ENCODE measurements at places on chromosomes 6 and 20.
A peak's percentile ranks its signal among the peaks of the same experiment; 100 is the strongest.

GRCh38 chr6:36230371-36230770 is 33.8 kb downstream of the BRPF3 start:
- no peak for DNase-seq

DNA sequence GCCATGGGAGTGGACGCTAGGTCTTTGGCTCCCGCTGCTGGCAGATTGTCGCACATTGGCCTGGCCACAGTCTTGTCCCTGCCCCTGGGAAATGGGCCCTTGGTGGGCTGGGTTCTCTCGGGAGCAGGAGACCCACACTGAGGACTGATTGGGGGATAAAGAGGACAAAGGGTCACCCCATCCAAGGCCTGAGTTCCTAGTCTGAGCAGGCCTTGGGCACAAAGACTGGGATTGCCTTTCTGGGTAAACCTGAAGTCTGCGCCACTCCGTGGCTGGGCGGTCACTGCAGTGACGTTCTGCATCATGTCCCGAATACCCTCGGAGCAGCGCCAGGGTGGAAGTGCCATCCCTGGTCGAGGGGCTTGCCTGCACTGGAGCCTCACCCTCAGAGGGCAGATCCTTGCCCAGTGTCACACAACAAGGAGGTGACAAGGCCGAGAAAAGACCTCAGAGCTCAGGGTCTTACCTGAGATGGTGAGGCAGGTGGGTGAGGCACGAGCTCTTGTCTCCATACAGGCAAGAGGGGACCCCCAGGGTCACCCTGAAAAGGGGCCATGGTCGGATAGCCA is 36.1 kb upstream of the ZBP1 start:
- DNase-seq: no peak

- no peak for DNase-seq
Measured at GRCh38 chr20:48906221-48906877, 15.2 kb upstream of the ARFGEF2 start.

DNA sequence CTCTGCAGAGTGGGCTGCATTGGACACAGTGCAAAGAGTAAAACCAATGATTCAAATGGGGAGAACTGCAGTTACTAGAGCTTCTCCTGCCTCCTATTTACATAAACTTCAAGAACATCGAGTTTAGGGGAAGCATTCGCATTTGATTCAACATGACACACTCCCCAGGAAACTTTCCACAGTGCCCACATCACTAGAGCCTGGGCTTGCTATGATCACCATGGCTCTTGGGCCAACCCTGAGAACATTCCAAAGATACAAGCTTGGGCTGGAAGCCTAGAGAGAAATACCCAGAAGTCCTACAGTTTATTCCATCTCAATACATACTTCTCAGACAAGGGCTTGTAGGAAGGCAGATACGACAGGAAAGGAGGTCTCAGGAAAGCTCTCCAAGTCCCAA is 337.9 kb downstream of the CD83 start:
- DNase-seq: no peak

DNA sequence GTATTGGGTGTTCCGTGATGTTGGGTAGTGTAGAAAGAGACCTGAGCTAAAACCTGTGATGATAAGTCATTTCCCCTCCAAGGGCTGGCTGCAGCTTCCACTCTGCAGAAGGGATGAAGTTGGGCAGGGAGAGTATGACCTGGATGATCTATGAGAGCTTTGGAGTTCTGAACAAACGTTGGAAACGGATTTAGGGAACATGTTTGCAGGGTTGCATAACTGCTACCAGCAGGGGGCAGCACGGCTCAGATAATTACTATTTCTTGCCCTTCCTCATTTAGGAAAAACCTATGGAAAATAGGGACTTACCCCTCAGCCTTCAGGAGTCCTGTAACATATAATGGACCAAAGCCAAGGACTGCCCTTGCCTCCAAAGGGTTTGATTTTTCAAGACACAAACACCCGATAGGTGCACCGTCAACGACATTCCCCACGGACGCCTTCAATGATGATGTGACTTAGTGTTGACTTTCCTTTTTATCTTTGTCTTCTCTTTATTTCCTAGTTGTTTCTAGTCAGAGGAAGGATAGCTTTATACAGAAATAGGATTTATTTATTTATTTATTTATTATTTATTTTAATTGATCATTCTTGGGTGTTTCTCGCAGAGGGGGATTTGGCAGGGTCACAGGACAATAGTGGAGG is 164.9 kb upstream of the SASH1 start:
- DNase-seq: peak; percentile 34

DNA sequence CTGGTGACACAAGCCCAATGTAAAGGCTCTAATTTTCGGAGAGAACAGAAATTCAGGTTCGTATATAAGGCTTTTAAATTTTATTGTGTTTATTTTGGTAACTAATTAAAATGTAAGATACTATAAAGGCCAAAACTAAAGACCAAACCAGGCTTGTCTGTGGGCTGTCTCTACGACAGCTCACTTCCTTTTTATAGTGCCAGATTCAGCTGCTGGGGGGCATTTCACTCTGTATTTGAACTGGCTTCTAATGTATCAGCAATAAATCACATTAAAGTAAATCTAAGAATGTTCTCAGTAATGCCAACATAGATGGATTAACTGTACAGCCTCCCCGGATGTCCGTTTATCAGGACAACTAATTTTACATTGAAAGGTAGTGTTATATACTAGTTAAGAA is 31.1 kb upstream of the STXBP5 start:
- no peak for DNase-seq

GRCh38 chr6:27505209-27506027 is 32.5 kb upstream of the ZNF184 start:
- peak; percentile 93 for DNase-seq

DNA sequence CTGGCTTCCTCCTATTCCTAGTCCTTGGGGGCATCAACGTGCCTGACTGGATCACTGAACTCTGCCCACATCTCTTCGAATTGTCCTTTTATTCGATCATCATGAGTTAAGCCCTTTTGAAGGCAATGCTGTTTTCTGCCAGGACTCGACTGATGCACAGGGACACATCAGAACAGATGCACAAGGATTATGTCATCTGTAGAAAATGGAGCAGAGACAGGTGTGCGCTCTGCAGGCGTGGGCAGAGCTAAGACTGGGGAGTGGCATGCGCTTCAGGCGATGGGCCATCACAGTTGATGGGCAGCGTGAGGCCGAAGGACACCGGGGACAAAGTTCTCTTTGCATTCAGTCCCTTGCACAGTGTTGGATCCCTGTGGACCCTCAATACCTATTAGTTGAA is 13.1 kb downstream of the GABRR1 start:
- no peak for DNase-seq

DNA sequence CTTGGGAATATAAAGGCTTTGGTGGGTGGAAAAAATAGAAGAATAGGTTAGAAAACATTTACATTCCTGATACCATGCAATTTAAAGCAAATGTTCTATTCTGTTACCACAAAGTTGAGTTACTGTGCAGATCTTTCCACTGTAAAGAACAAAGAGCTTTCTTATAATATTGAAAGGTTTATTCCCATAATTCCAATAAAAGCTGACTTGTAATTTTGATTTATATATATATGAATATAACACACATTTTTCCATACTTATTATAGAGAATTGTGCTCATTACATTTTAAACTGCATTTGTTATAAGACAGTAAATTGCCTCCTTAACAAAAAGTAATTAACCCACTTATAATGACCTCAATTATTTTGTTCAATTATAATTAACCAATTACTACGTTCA is 135.9 kb downstream of the RNASET2 start:
- no peak for DNase-seq

DNA sequence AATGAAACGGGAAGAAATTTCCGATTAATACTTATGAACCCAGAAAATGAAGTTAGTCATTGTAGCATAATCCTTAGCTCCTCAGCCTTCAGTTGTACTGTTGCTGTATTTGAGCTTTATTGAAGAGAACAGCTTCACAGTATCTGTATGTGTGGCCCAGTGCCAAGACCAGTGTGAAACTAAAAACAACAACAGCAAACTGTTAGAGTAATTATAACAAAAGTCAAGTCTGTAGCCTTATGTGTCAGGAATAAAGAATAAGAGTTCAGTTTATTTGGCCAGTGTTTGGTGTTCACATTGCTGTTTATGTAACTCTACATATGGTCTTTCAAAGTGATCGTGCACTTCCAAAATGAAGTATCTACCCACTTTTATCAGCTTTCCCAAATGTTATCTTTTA is 70.9 kb downstream of the ARID1B start:
- DNase-seq: no peak

GRCh38 chr20:38985060-38985459 is 22.9 kb downstream of the DHX35 start:
- DNase-seq: no peak

DNA sequence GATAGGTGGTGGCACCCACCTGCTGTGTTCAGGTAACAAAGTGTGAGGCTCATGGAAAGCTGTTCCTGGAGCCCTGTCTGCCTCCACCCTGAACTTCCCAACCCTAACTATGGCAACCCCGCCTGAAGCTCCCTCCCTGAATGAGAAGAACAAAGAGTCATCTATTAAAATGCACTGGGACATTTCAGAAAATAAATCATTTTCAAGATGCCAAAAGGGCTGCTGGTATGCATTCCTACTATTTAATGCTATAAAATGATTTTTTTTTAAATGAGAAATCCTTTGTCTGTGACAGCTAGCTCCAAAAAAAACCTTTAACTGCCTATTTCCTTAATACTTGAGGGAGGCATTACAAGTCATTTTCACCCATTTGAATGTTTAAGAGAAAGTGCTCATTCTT is 84.3 kb upstream of the MRPS10 start:
- DNase-seq: no peak

DNA sequence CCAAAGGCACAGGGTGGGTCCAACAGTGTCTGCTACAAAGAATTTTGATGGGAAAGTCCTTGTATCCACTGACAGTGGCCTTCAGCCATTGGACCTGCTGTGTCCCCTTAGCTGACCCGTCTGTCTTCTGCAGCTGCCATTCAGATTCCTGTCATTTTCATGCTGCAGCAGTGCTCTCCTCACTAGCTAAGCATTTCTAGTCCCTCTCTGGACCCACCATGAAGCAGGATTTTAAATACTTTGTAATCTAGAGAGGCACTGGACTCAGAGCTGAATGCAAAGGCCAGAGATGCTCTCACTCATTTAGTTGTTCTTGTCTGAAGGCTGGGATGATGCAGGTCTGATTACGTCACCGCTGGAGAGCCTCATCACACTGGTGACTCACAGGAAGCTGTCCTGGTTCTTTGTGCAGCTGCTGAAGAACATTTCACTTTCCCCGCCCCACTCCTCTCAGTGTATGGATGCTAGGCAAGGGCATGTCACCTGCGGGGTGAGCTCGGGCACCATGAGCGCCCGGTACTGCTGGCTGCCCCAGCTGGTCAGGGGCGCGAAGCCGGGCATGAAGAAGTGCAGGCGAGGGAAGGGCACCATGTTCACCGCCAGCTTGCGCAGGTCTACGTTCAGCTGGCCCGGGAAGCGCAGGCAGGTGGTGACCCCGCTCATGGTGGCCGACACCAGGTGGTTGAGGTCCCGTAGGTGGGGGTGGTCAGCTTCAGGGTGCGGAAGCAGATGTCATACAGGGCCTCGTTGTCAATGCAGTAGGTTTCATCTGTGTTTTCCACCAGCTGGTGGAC is 19.4 kb upstream of the TUBB2A start:
- DNase-seq: peak; percentile 85

GRCh38 chr20:60937585-60937984 is 314.5 kb upstream of the CDH4 start:
- no peak for DNase-seq

DNA sequence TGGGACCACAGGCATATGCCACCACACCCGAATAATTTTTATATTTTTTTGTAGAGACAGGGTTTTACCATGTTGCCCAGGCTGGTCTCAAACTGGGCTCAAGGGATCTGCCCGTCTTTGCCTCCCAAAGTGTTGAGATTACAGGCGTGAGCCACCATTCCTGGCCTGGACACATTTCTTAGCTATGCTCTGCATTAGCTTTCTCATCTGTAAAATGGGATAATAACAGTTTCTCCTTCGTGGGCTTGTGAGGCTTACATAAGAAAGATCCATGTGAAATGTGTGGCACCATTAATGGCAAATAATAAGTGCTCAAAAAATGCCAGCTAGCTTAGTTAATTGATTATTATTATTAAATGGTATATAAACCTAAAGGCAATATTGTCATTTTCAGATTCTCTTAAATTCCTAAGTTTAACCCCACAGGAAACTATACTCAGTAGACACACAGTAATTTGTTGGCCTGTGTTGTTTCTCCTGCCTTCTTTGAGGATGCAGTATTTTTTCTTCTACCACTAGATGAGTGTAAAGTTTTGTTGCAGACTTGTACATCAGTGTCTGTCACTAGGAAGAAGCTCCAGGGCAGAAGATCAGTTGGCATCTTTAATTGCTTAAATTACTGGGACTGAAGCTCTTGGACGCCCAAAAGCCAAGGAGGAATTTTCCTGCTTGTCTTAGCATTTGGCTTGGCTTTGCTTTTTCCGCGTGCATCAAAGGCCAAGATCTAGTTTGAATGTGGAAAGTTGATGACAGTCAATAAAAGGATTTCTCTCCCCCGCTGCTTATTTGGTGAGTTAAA is 162.3 kb upstream of the ZNF217 start:
- DNase-seq: no peak

GRCh38 chr6:149260214-149260874 is 57.2 kb upstream of the TAB2 start:
- no peak for DNase-seq

DNA sequence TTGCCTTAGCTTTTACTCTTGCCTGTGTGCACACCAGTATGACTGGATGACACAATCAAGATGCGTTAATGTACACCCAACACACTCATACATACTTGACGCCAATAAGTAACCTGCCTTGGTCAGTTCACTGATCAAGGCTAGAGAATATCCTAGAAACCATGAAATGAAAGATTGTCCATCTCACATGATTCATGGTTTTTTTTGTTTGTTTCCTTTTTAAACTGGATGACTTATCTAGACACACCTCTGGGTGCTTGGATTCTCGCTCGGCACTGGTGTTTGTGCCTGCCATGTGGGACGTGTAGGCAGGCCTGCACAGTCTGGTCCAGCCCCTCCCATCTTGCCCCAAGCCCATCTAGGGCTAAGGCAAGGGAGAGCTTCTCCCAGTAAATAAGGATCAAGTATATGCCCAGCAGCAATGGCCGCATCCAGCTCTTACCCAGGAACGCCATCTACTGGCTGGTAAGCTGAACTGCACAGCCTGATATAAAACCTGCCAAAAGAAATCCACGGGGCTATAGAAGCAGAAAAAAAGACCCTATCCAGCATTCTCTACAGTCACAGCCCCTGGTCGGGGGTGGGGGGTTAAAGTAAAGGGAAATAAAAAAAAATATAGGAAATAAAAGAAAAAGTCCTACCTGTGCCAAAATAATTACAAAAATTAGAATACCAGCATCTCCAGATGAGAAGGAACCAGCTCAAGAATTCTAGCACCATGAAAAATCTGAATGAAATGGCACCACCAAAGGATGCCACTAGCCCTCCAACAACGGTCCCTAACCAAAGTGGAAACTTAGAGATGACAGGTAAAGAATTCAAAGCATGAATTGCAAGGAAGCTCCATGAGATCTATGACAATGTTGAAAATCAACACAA is 73.3 kb downstream of the OTOR start:
- DNase-seq: peak; percentile 7

DNA sequence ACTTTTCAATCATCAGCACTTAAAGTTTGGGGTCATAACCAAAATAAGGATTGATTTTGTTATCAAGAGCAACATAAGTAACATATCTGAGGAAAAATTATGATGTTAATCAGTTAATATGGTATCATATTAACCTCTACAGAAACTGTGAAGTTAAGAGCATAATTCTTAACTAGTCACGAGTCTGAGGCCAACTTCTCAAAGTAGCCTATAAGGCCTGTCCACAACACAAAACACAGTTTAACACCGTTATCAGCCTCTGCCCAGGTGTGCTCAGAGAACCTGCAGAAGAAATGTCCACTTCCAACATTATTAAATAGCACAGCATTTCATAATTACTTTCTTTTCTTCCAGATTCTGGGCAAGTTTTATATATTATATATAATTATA is 1.1 kb downstream of the STX7 start:
- DNase-seq: no peak

GRCh38 chr6:33431880-33432541 is 12.1 kb downstream of the SYNGAP1 start:
- no peak for DNase-seq
